Psoas muscle (tissue), 8 donors: ENCODE measurements at places on chromosomes 4 and X.
A peak's percentile ranks its signal among the peaks of the same experiment; 100 is the strongest.

- DNase-seq: no peak
These were observed 481.7 kb upstream of the AGA start for GRCh38 chr4:177923888-177924287.

DNA sequence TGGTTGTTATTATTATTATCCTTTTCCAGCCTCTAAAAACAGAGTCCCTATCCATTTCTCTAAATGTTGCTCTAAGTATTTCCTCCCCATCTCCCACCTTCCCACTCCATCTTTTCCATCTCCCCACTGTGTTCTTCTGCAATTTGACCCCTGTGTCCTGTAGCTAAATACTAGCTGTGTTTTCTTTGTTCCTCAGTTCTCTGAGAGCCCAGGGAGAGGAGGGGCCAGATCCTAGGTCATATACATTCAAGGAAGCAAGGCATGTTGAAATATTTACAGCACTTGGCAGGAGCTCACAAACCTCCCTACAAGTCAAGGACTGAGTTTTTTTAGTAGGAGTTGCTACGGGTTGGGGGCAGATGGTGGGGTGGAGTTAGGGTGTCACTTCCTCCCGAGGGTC lies 10.5 kb downstream of the SLC16A2 start:
- DNase-seq: no peak

DNA sequence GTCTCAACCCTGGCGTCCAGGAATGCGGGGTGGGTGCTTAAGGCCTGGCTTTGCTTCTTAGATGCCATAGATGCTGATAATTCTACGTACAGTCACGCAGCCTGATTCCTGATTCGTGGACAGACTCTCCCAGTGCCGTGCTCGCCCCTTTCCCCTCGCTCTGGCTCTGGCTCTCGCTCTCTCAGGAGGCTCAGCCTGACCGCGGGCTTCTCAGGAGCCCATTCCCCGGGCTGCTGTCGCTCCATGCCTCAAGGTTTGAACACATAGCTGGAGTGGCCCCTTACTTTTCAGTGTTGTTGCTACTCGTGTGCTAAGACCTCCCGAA lies 59.2 kb upstream of the ZC4H2 start:
- peak; percentile 16 for DNase-seq

GRCh38 chrX:8684201-8684965 lies 47.6 kb downstream of the ANOS1 start:
- no peak for DNase-seq

DNA sequence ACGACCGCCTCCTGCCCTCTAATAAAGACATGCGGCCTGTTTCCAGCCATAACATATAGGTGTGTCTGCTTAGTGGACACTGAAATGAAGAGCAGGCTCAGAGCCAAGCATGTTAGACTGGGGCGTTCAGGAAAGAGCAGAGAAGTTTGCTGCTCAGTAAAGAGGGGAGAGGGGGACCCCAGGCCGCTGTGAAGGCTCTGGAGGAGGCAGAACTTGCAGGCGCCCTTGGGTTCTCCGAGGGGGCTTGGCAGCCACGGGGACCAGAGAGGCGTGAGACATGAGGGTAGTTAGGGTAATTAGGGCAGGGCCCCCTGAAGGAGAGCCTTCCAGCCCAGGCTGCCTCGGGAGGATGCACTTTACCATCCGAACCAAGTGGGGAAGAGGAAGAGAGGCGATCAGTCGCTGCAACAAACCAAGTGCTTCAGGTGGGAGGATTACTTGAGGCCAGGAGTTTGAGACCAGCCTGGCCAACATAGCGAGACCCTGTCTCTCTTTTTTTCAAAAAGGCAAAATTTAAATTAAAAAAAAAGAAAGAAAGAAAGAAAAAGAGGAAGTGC lies 46.6 kb upstream of the CDKN2AIP start:
- DNase-seq: no peak

GRCh38 chr4:2141022-2141761 lies 82.1 kb downstream of the NAT8L start:
- DNase-seq: no peak

DNA sequence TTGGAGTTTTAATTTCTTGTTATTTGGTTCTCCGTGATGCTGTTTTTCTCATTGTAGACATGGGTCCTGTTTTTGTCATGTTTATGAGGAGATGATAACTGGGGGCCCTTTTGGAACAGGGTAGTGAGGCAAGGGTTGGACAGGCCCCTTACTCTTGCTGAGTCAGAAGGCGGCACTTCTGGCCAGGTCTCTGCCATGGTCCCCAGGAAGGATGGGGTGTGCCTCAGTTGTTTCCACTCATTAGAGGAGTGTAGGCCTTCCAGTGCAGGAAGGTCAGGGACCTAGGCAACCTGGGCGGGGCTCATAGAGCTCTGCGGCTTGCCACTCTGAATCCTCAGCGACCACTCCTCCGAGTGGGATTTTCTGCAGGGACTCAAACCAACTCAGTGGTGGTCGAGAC lies 68.2 kb downstream of the NELFA start:
- DNase-seq: no peak

DNA sequence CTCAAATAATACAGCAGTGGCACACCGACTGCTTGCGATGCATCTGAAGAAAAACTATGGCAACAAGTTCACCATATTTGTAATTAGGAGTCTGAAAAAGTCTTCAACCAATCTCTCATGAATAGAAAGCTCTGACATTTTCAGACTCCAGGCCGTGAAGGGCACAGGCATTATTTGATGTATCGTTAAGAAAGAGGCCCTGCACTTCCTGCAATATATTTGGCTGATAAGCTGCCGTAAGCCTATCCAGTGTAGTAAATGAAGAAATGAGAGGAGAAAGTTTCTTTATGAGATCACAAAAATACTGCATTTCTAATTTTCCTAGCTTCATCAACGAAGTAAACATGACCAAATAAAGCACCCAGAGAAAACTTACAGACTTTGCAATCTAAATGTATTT lies 613.8 kb upstream of the TECRL start:
- DNase-seq: no peak
